ENCODE measurements at places on chromosomes 5 and 9. TPM values are rescaled to one million over a fixed set of nuclear protein-coding genes. Genes with fewer than 3 reads are reported as not detected.

The CCNB1 gene
- 117 TPM for polyA plus RNA-seq

GRCh38 chr9:126692041-126692758 is 78.5 kb downstream of the LMX1B start:
- DNase-seq = no peak

The ITK gene
- polyA plus RNA-seq = 0.14 TPM

- DNase-seq = no peak
Measured at GRCh38 chr5:156095709-156096241, 231.2 kb upstream of the SGCD start.

- DNase-seq = no peak
Measured at GRCh38 chr5:181024245-181025064, 15.6 kb upstream of the BTNL9 start.

All from renal cortex interstitium (tissue), 15 donors.